ENCODE measurements at places on chromosomes 5 and 9.

GRCh38 chr5:86909418-86910295 lies 291.9 kb downstream of the COX7C start:
- no peak for DNase-seq

DNA sequence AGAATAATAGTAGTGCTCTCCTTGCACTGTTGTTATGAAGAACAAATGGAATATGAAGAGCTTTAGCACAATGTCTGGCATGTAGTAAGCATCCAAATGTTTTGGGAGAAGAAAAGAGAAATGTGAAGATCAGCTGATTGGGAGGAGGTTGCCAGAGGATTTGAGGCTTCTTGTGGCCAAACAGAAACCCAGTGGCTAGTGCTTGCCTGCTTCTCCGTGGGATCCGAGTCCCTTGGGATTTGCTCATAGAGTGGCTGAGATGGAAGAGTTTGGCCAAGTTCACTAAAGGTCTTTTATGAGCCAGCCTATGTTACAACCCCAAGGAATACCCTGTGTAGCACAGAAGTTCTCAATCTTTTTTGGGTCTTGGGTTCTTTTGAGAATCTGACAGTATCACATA lies 86.0 kb downstream of the ANGPTL2 start:
- DNase-seq: no peak

- peak; percentile 97 for DNase-seq
Measured at GRCh38 chr9:129769669-129770068, 16.8 kb upstream of the PTGES start.

- no peak for DNase-seq
Measured at GRCh38 chr5:114360816-114361723, 800 bp upstream of the KCNN2 start.

GRCh38 chr9:131950487-131950886 lies 129.2 kb downstream of the MED27 start:
- DNase-seq: no peak

- DNase-seq: no peak
Measured at GRCh38 chr5:83285661-83286398, 185.7 kb upstream of the VCAN start.

DNA sequence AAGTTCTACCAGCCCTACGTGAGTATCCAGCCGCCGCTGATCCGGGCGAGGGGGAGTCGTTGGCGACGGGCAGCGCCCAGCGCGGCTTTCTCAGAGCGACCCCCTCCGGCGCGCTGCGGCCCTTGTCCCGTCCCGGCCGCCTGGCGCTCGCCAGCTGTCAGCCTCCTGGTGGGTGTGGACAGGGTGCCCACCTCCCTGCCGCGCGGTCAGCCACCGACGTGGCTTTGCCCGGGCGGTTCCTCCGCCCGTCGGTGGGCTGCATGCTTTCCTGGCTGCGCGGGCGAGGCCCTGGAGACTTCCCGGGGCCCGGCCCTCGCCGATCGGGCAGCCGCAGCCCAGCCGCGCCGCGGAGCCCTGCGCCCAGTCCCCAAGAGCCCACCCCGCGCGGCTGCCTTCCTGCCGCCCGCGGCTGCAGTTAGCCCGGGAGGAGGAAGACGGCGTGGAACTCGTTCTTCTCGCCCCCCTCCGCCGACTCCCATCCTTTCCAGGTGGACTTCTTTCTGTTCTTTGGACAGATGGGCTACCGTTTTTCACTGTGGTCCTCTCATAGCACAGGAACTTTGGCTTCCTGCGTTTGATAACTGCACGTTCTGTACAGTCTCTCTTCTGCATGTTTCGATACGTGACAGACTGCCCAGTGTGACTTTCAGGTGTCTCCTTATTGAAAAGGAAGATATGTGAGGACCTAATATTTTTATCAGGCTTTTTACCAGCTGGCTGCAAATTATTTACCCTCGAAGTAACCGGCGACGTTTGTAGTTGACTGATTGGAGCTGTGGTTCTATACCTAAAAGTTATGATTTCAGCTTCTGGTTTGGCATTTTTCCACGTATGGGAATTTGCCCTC lies 577 bp downstream of the AP3S1 start:
- DNase-seq: peak; percentile 52

GRCh38 chr5:122810405-122810804 lies 35.0 kb upstream of the SNX24 start:
- no peak for DNase-seq

DNA sequence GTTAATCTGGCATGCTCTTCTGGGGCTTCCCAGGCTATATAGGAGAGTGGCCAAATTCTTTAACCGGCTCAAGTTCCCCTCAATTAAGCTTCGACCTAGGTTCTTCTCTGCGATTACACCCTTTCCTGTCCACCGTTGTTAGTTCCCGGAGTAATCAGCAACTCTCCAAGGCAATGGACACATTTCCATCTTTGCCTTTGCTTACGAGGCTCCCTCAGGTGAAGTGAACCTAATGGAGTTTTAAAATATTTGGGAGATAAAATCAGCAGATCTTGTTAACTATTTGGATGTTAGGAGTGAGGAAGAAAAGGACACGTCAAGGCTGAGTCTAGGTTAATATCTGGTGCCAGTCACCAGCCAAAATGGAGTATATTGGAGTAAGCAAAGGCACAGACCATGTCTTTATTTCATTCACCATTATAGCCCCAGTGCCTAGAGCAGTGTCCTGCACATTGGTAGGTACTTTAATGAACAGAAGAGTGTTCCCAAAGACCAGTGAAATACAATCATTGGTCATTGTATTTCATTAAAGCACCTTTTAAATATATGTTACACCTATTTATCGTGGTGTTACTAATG lies 515 bp downstream of the UTP15 start:
- peak; percentile 37 for DNase-seq

DNA sequence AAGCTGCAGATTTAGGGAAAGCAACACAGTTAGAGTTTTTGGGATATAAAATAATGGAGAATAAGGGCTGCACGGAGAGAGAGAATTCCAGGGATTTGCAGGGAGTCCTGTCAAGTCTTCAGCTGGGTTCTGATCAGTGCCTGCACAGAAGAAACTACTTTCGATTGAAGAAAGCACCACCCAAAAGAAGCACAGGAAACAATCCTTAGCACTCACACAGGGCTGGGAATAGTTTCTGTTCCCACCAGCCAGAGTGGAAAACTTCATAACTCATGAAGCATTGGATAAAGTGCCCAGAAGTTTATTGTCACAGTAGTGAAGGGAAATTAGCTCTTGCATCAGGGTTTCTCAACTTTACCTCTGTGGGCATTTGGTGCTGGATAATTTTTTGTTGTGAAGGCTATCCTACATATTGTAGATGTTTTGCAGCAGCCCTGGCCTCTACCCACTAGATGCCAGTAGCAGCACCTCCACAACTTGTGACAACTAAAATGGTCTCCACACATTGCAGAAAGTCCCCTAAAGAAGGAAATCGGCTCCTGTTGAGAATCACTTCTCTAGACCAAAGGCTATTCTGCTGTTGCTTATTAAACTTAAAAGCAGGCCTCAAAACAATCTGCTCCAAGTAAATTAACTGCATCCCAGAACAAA lies 71.0 kb upstream of the FAM120A start:
- DNase-seq: no peak

GRCh38 chr9:114412048-114412683 lies 24.4 kb upstream of the AKNA start:
- DNase-seq: no peak

- no peak for DNase-seq
Measured at GRCh38 chr5:83494087-83494620, 22.6 kb downstream of the VCAN start.

DNA sequence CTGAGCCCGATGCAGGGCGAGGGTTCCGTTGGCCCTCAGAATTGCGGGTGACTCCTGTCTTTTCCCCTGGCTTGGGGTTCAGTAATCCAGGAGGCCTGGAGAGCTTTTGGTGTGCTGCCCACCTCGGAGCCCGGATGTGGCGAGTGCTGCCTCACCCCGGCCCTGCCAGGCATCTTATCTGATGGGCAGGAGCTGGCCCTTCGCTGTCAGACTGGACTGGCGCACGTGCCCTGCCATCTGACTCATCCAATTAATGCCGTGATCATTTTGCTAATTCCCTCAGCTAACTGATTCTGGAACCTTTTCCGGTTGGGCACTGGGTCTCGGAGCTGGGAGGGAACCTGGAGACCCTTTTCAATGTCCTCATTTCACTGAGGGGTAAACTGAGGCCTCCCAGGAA lies 34.6 kb downstream of the RXRA start:
- peak; percentile 85 for DNase-seq

Measured in hematopoietic multipotent progenitor cell treated with erythropoietin and hydrocortisone succinate and interleukin-3 and kit ligand, for 8 days (in vitro differentiated cells).